Right lobe of liver (tissue), 6 donors: ENCODE measurements at places on chromosomes 16 and 17. TPM values are rescaled to one million over a fixed set of nuclear protein-coding genes. Genes with fewer than 3 reads are reported as not detected.

GRCh38 chr17:16286009-16286946 is 67.0 kb downstream of the CENPV start:
- DNase-seq, result peak; percentile 87

- peak; percentile 48 for DNase-seq
These were observed 662 bp downstream of the COTL1 start for GRCh38 chr16:84617041-84617790.

GRCh38 chr16:59543641-59544040 is 809.5 kb upstream of the GOT2 start:
- DNase-seq, result no peak

DNA sequence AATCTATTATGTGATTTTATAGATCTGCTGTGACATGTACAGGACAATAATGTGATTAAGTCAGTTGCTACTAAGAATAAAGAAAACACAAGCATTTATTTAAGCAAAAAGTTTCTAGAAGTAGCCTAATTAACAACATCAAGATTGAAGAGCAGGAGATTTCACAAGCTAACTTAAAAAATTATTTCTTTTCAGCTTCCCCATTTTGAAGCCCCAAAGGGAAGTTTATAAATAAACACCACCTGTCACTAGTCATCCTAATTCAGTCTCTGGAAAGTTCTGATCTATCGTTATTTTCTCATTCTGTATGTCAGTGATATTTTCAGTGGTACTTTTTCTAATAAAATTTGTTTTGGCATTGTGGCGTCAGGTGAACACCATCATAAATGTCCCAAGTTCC is 8.3 kb downstream of the CAPNS2 start:
- no peak for DNase-seq

CIBAR2 gene
- not detected for total RNA-seq
